ENCODE measurements at places on chromosomes 6 and 20.

DNA sequence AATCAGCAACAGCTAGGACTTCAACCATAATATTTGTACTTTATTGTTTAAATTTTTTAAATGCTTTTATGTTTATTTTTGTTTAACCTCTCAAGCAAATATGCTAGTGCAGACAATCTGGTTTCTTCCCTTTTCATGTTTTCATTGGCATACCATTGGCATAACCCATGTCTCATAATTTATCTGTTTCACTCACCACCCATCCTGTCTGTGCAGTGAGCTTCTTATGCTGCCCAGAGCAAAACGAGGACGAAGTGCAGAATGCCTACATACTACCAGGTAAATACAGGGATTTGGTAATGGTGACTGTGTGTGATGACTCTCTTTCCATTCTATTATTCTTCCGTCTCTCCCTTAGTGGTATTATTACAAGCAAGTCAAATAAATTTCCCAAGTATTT lies 361.4 kb upstream of the KCNQ5 start:
- no peak for DNase-seq

DNA sequence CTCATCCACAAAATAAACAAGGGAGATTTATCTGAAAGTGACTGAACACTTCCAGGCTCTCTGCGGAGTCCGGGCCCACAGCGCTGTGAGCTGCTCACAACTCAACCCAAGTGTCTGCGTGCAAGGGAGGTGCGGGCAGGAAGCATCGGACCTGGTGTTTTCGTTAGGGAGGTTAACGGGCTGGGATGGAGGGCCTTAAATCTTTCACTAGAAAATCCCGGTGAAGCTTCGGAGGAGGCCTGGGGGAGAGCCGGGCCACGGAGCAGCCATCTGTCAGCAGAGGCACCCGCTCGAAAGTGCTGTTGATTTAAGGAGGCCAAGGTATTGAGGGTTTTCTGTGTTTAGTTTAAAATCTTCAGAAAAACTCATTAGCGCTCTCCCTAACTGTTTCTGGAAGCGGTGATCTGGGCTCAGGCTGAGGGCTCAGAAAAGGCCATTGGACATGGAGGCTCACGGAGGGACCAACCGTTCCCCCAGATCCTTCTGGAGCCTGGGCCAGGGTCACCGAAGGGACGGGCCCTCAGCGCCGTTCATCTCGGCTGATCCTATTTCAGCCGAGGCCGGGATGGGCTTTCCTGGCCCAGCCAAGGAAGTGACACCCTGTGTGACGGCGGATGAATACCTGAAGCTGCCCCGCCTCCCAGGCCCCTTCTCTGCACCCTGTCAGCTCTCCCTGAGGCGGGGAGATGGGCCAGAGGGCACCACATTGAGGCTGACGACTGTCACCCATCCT lies 20.7 kb downstream of the GATA5 start:
- DNase-seq: no peak

- DNase-seq: no peak
Observed at GRCh38 chr6:22306741-22307466, 10.1 kb upstream of the PRL start.

DNA sequence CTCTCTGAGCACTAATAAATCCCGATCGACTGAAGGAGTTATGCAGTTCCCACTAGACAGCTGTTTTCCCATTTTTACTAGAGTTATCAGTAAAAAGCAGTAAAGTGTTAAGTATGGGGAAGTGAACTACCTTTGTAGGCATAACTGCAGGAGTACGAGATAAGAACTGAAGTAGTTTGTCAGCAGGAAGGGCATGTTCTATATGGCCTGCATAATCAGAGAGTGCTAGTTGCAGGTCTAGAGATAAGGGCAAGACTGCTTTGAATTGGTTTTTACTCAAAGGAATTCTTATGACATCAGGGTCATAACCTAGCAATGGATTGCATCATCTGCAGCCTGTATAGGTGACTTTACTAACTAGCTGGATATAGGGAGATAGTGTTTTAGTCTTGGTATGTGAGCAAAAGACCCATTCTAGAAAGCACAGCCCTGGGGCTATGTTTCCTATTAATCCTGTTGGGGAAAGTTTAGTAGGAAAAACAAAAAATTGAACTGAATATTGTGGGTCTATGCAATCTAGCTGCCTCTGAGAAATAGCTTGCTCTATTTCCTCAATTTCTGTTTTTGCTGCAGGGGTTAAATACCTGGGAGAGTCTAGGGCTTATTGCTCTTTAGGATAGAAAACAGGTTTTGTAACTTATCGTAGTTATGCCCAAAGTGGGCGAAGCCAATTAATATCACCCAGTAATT lies 22.6 kb upstream of the CRISP1 start:
- peak; percentile 12 for DNase-seq

Data from Jurkat, Clone E6-1 (cell line).